NCI-H524 treated with DMSO at 0.1 percent for 48 hours (cell line): ENCODE measurements at places on chromosomes 1 and 21.
A peak's percentile ranks its signal among the peaks of the same experiment; 100 is the strongest.

GRCh38 chr21:34715985-34716596 is 47.3 kb downstream of the CLIC6 start:
- no peak for DNase-seq

DNA sequence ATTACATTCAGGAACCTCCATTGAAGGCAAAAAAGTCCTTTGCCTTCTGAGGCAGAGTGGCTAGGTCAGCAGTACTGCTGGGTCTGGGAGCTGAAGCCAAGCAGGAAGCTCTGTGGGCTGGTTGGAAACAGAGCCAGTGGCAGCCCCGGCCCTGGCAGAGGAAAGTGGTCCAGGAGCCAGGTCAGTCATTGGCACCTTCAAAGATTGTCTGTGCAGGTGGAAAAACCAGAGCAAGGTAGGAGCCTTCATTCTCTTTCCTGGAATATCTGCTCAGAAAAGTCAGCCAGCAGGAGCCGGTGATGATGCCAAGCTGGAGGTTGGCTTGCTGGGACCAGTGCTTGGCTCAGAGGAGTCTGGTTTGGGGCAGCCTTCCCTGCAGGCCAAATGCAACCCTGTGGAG is 12.5 kb upstream of the DISP3 start:
- DNase-seq = no peak

- DNase-seq = no peak
These were observed 7.6 kb downstream of the DAP3 start for GRCh38 chr1:155696524-155696923.

DNA sequence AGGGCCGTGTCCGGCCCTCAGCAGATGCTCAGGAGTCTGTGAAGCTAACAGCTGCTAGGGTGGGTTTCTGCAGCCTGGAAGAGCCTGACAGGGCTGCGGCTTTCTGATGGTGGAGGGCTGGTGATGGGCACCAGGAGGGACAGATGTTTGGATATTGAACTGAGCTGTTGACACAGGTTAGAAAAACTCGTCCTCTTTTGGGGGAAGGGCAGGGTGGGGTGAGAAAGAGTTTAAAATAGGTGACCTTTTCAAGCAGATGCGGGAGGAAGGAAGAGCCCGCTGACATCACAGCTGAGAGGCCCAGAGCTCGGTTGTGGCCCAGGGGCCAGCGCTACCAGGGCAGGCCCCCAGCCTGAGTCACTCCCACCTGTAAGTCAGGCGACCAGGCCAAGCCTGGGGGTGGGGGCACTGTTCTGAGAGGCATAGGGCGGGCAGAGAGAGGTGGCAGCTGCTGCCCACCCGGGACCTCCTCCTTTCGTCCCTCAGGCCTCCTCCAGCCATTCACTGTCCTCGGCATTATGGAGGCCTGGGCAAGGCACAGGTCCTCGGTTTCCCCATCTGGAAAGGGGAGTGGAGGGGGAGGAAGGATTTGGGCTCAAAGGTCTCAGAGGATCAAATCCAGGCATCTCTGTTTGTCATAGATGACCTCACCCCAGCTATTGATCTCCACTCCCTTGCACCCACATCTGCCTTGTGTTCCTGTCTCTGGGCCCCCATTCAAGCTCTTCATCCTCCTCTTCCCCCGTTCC is 32.3 kb upstream of the ID3 start:
- peak; percentile 66 for DNase-seq
